Activated T-helper 1 cell treated with Interleukin-2 at 50 U/mL for 16 hours (primary cell): ENCODE measurements at places on chromosomes 2 and 18.

- DNase-seq = no peak
Measured at GRCh38 chr18:31199190-31199769, 36.6 kb upstream of the DSC1 start.

DNA sequence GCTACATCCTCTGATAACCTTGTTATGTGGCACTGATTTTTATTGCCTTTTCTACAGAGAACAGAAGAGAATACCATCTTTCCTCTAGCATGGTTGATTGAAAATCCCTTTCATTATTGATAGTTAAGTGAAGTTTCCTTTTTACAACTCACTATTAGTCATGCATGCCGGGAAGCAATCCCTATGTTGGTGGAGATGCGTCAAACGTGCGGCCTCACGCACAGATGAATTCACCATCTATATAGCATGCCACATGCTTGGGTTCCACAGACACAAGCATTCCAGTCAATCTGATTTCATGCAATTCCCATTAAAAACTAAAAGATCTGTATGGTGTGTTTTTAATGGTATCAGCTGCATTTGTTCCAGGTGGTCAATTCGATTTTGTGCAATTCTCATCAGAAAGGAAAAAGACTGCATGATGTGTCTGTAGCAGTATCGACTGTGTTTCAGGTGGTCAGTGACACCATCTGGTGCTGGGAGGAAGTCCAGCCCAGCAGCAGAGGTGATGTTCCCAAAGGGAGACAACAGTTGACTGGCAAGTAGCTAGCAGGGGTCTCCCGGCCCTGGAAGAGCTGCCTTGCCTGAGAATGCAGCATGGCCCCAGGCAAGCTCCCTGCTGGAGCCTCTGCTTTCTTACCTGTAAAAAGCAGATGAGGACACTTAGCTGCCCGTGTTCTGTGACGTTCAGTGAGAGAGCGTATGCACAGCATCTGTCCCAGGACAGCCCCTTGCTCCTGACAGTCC, 151.3 kb upstream of the NCK2 start:
- no peak for DNase-seq

DNA sequence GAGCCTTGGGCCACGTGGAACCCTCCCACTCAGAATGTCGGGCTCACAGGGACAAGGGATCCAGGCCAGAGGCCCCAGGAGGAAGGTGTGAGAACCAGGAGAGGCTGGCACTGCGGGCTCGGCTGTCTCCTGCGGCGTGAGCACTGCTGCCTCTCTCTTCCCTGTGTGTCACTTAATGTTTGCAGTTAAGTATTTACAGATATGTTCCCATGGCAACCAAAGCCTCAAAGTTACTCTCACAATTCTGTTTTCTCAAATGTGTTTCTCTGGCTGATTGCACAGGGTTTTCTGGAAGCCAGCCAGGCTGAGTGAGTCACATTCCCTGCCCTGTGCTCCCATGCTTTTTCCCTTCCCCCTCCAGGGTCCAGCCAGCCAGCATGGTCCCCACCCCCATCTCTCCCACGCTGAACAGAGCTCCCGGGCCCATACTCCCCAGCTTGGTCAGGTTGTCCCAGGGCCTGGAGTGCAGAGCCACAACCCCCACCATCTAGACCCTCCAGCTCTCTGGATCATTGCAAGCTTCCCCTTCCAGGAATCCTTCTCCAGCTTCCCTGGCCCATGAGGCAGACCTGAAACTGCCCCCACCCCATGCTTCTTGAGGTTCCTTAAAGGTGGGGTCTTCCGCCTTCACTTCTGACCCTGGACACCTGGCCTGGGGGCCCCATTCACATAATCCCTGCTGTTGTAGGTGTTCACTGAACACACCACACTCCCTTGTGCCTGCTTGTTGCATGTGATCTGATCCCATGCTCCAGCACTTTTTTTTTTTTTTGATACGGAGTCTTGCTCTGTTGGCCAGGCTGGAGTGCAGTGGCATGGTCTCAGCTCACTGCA, 265.9 kb downstream of the CELF4 start:
- DNase-seq = no peak

DNA sequence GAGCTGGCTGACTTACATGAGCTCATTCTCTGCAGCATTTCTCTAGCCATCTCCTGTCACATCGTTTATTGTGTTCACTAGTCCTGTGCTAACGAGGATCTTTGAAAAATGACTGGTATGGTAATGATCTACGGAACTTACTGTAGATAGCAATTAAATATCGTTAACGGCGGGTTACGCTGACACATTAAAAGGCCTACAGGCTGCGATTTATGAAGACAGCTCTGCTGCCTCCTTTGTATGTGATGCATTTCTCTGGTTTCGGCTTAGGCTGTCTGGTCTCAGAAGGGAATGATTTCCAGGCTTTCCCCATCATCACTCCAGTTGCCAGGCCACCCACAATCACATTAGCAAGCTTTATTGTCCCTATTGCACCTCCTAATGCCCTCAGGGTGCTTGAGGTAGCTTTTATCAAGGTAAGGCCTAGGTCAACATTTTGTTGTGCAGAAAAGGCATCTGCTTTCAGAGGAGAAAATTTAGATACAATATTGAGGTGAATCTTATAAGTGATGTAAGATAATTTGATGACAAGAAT, 284.4 kb downstream of the SOX11 start:
- DNase-seq = no peak

- no peak for DNase-seq
Measured at GRCh38 chr18:10841203-10841602, 308.2 kb downstream of the PIEZO2 start.

DNA sequence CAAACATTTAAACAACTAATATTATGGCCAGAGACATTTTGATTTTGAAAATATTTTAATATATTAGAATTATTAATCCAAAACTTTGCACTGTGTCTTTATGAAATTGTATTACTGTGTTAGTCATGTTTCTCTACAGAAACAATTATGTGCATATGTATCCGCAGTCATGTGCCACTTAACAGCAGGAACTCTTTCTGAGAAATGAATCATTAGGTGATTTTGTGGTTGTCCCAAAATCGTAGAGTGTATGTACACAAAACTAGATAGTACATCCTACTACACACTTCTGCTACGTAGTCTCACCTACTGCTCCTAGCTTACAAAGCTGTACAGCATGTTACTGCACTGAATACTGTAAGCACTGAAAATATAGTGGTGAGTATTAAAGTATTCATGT, 479.2 kb upstream of the DSEL start:
- DNase-seq = no peak

GRCh38 chr2:20071397-20072383, 20.3 kb upstream of the LAPTM4A start:
- no peak for DNase-seq

DNA sequence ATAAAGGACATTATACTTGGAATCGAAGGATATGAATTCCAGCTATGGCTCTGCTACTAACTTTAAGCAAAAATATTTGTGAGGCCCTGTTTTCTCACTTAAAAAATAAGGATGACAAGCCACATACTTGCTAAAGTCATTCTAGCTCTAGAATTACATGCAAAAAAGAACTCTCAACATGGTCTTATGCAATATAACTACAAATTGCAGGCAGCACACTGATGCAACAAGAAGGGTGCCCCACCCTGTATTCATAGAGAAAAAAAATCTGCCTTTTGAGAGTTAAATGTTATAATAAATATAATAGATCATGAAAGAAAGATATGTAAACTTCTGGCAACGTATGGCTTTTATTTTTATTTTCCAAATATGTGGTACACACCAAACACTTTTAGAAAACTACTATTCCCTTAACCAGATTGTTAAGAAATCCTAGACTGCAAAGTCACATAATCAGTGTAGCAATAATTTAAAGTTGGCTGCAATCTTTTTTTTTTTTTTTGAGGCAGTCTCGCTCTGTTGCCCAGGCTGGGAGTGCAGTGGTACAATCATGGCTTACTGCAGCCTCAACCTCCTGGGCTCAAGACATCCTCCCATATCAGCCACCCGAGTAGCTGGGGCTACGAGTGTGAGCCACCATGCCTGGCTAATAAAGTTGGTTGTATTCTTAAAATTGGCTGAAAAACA, 40.2 kb upstream of the WDSUB1 start:
- DNase-seq = no peak

GRCh38 chr18:23196119-23197007, 61.1 kb downstream of the CABLES1 start:
- DNase-seq = no peak

GRCh38 chr18:75378376-75379315, 48.9 kb downstream of the SMIM21 start:
- DNase-seq = no peak

GRCh38 chr2:240948905-240949790, 43.0 kb downstream of the CROCC2 start:
- no peak for DNase-seq

GRCh38 chr18:76368976-76369375, 126.1 kb downstream of the ZNF516 start:
- no peak for DNase-seq

- no peak for DNase-seq
Measured at GRCh38 chr2:176172895-176173566, 15.4 kb upstream of the HOXD1 start.

DNA sequence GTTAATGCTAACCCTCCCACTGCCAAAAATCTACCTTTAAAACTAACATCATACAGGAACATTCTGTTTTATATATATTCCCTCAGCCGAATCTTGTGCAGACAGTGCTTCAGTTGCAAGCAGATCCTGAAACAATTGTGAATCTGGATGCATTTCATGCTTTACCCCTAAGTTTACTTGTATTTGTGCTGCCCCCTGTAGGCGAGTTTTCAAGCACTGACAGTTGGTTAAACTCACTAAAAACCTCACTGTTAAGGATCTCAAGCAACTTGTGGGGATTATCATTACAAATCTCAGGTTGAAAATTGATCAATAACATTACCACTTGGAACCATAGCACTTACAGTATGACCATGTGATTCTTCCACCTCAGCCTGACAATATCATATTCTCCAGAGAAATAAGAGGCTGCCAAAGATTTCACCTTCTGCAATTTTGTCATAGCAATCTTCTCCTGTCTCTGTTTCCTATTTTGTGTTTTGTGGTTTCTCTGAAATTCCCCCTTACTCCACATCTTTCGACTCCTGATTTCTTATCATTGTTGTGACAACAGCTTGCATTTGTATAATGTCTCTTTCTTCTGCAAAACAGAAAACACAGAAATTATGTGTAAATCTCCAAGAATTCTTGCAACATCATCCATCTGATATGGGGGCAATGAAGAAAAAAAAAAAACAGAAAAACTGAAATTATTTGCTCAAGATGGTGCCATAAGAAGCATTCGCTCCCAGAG, 354.6 kb upstream of the SETBP1 start:
- no peak for DNase-seq

GRCh38 chr2:55148269-55148668, 83.8 kb downstream of the CLHC1 start:
- no peak for DNase-seq

- DNase-seq = no peak
Measured at GRCh38 chr2:9844036-9844483, 786 bp downstream of the TAF1B start.

- DNase-seq = no peak
Measured at GRCh38 chr2:171966235-171966634, 33.5 kb upstream of the METAP1D start.

DNA sequence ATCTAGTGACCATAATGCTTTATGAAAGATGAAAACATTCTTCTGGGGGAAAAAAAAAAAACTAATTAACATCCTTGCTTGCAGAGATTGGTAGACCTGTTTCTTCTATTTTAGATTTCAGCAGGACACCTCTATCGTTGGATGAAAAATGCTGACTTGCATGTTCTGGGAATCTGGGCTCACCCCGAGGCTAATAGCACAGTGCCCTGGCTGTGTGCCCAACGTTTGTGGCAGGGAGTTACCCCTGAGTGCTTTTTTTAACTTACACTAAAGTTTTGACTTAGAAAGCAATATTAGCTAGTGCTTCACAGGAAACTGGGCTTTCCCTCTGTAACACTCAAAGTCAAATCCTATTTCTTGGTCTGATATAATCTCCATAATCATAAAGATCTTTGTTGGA, 233.2 kb downstream of the SLC8A1 start:
- DNase-seq = no peak

GRCh38 chr2:1517786-1518185, 104.5 kb downstream of the TPO start:
- no peak for DNase-seq

DNA sequence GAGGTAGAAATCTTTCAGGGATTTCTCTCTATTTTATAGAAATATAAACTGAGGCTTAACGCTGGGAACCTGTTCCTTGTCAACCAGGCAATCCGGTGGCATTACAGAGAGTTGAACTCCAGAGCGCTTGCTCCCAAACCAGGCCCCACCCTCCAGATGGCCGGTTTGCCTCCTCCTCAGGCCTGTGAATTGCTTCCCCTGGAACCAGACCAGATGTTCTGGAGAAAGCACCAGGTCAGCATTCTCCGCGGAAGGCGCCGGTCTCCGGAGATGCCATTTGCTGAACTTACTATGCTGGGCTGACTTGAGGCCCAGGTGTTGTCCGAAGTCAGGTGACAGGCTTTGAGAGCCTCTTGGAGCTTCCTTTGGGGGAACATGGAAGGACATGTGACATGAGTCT, 17.2 kb downstream of the TNP1 start:
- no peak for DNase-seq

DNA sequence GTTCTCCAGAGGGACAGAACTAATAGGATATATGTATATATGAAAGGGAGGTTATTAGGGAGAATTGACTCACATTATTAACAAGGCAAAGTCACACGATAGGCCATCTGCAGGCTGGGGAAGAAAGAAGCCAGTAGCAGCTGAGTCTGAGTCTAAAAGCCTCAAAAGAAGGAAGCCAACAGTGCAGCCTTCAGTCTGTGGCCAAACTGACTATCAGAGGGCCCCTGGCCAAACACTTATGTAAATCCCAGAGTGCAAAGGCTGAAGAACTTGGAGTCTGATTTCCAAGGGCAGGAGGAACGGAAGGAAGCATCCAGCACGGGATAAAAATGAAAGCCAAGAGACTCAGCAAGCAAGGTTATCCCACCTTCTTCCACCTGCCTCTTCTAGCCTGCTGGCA, 108.0 kb upstream of the LDLRAD4 start:
- DNase-seq = no peak

DNA sequence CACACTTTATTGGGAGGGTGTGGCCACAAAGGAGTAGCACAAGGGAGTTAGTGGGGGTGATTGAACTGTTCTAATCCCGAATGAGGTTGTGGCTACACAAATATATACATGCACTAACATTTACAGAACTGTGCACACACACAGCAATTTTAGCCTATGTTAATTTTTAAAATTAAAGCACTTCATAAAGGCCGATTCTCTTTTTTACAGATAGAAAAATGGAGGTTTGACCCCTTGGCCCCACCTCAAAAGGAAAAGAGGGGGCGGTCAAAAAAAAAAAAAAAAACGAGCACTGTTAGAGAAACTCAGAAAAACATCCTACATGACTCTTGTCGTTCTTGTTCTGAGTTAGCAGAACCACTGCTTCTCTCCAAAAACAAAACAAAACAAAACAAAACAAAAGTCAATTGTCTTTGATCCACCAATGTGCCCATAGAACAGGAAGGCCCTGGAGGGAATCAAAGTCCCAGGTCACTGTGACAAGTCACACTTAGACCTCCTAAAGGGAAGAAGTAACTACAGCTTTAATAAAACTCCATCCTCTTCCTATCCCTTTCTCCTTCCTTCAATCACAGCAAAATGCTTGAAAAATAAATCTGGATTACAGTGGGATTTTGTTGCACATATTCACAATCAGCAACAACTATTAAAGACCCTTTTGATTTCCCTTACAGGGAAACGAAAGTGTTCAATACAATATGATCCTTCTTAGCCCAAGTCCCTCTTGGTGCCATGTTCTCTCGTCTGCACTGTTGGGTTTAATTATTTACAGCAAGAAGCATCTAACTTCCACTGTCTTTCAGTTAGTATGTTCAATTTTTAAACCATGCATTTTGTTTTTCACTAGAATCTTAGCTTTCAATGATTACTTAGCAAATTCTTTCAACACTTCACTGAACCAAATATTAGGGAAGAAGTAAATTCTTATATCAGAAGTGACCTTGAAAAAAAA, 16.6 kb downstream of the LRP2 start:
- no peak for DNase-seq
